Activated CD4-positive, alpha-beta T cell treated with anti-CD3 and anti-CD28 coated beads for 36 hours (primary cell): ENCODE measurements at places on chromosomes 3 and 15. TPM values are rescaled to one million over a fixed set of nuclear protein-coding genes. Genes with fewer than 3 reads are reported as not detected.

- DNase-seq, result no peak
Observed at GRCh38 chr3:2950159-2950558, 160.0 kb downstream of the IL5RA start.

DNA sequence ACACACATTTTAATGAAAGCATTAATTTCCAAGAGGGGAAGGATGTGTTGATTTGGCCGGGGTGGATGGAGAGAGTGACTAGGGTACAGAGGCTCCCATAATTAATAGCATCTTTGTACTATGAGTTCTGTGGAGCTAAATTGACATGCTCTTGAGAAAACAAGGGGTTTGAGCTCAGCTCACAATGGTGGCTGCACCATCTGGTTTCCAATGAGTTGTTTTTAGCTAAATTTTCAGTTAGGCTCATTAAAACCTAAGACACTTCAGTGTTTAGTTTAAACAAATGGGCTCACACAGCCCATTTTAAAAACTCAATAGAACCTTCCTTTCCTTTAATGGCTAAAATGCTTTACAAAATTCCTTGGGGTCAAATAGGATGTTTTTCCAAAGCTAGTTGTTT, 199.7 kb downstream of the TNIK start:
- DNase-seq, result no peak

Gene IL17RE
- 2.3 TPM for total RNA-seq

- no peak for DNase-seq
Observed at GRCh38 chr3:114259566-114259965, 22.2 kb upstream of the ZNF80 start.

Gene ARHGAP31
- 9.2 TPM for total RNA-seq

DNA sequence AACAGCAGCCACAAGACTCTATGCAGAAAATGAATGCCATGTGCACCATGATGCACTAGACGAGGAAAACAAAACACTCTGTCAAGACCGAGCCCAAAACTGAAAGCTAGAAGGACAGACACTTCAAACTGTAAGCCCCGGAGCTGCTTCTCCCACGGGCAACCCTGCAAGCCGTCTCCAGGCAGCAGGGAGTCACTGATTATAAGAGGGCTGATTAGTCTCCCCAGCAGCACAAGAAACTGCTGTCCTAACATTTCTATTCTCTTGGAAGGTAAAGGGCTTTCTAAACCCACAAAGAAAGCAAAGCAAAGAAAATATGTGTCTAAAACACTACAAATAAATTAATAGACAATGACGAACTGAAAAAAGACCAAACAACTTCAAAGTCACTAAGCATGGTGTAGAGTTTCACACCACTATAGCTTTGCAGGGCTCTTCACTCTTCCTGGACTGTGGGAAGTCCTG, 15.5 kb downstream of the TBC1D2B start:
- peak; percentile 66 for DNase-seq

DNA sequence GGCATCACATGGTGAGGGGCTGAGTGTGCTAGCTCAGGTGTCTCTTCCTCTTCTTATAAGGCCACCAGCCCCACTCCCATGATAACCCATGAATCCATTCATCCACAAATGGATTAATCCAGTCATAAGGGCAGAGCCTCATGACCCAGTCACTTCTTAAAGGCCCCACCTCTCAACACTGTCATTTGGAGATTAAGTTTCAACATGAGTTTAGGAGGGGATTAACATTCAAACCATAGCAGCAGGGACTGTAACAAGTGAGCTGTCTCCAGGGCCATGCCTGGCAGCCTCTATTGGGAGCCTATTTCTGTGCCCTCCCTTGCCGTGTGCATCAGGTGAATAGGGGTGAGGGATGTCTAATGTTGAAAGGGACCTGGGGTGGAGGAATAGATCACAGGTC, 77.5 kb downstream of the CHRD start:
- DNase-seq, result no peak
